ENCODE measurements at places on chromosomes 5 and 9. TPM values are rescaled to one million over a fixed set of nuclear protein-coding genes. Genes with fewer than 3 reads are reported as not detected.
A peak's percentile ranks its signal among the peaks of the same experiment; 100 is the strongest.

The FOXD4L3 gene
- total RNA-seq: 0.11 TPM

The CATSPER3 gene
- total RNA-seq: 0.18 TPM

The PCDHB3 gene
- not detected for total RNA-seq

The SLCO6A1 gene
- total RNA-seq: not detected

The CKMT2 gene
- total RNA-seq: not detected

The NR5A1 gene
- 0.18 TPM for total RNA-seq

The GABRA1 gene
- total RNA-seq: not detected

The DNAI1 gene
- total RNA-seq: not detected

The RICTOR gene
- total RNA-seq: 15.4 TPM

The TRPM3 gene
- not detected for total RNA-seq

The NR3C1 gene
- 134 TPM for total RNA-seq

- H3K4me1 ChIP-seq: no peaks in the 10 kb centered on the region
- H3K4me3 ChIP-seq: no peak overlapping the region
- no peak overlapping the region for H3K27ac ChIP-seq
- no peaks in the 10 kb centered on the region for H3K36me3 ChIP-seq
- peaks cover 1% of the 10 kb centered on the region for H3K27me3 ChIP-seq
- DNase-seq: no peak
These were observed 140.5 kb downstream of the ENTREP1 start for GRCh38 chr9:69465473-69465872.

- DNase-seq: no peak
- H3K27ac ChIP-seq: no peak overlapping the region
- no peaks in the 10 kb centered on the region for H3K36me3 ChIP-seq
- H3K4me1 ChIP-seq: no peaks in the 10 kb centered on the region
These were observed 8.4 kb upstream of the ARSI start for GRCh38 chr5:150311015-150311692.

GRCh38 chr5:157817387-157817702 is 41.6 kb downstream of the CLINT1 start:
- H3K27me3 ChIP-seq: no peaks in the 10 kb centered on the region
- H3K4me1 ChIP-seq: no peaks in the 10 kb centered on the region
- H3K4me3 ChIP-seq: no peak overlapping the region
- H3K27ac ChIP-seq: no peak overlapping the region

GRCh38 chr5:181255836-181256578 is 4.9 kb downstream of the TRIM52 start:
- H3K36me3 ChIP-seq: peaks cover 13% of the 10 kb centered on the region
- no peaks in the 10 kb centered on the region for H3K4me1 ChIP-seq
- H3K27me3 ChIP-seq: no peaks in the 10 kb centered on the region
- no peak for DNase-seq

GRCh38 chr5:180990882-180991242 is 2.2 kb downstream of the BTNL3 start:
- no peak for DNase-seq
- H3K36me3 ChIP-seq: no peaks in the 10 kb centered on the region
- no peak overlapping the region for H3K4me3 ChIP-seq
- no peak overlapping the region for H3K27ac ChIP-seq

DNA sequence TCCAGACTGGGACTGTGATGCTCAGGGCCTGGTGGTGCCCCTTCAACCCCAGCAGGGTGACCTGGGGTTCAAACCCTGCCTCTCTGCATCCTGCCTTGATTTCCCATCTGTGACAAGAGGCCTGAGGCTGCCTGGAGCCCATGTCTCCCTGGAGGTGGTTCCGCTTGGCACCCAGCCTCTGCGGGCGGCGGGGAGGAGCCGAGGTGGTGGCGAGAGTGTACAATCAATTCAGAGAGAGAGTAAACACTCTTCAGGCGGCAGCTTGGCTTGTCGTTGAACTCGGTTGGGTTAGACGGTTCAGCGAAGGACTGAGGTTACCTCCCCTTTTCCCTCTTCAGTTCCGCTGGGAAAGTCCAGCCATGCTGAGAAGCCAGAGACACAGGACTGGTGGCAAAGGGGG is 39.3 kb downstream of the NTNG2 start:
- H3K4me3 ChIP-seq: no peak overlapping the region
- H3K4me1 ChIP-seq: no peaks in the 10 kb centered on the region
- no peaks in the 10 kb centered on the region for H3K36me3 ChIP-seq
- H3K27me3 ChIP-seq: no peaks in the 10 kb centered on the region

DNA sequence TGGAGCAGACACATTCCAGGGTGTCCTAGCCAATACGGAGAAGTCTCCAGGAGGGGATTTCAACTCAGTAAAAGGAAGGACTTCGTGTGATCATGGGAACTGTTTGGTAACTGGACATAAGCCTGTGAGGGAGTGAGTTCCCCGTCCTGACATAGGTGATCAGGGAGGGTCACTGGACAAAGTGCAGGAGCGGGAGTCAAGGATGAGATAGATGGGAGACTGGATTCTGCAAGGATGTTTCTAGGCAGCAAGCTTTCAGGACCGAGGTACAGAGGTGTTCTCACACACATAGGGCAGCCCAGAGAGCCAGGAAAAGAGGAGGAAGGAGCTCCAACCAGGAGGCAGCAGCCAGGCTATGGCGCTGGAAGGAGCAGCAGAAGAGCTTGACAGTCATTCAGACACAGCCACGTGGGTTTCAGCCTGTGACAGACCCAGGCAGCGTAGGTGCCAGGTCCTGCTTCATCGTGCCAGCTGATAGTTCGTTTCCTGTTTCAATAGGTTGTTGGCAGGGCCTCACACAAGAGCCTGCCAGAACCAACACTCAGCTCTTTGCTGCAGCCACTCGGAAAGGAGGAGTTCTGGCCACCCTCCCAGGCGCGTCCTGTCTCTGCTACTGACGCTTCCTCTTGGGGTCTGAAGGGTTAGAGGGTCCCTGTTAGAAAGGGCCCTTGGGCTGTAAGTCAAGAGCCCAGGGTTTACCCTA is 84.1 kb downstream of the AMBP start:
- H3K27me3 ChIP-seq: no peaks in the 10 kb centered on the region
- no peak overlapping the region for H3K4me3 ChIP-seq
- no peaks in the 10 kb centered on the region for H3K36me3 ChIP-seq
- H3K27ac ChIP-seq: no peak overlapping the region

- H3K27ac ChIP-seq: no peak overlapping the region
- no peaks in the 10 kb centered on the region for H3K27me3 ChIP-seq
- no peaks in the 10 kb centered on the region for H3K36me3 ChIP-seq
- DNase-seq: no peak
- no peak overlapping the region for H3K4me3 ChIP-seq
These were observed 23.7 kb downstream of the SLC22A5 start for GRCh38 chr5:132392978-132393825.

- H3K4me3 ChIP-seq: no peak overlapping the region
- no peaks in the 10 kb centered on the region for H3K36me3 ChIP-seq
- no peak for DNase-seq
- H3K27me3 ChIP-seq: no peaks in the 10 kb centered on the region
These were observed 154.6 kb downstream of the OLFM1 start for GRCh38 chr9:135242049-135242396.

GRCh38 chr5:152397581-152397980 is 7.5 kb downstream of the NMUR2 start:
- no peak overlapping the region for H3K27ac ChIP-seq
- peak; percentile 33 for DNase-seq
- H3K4me1 ChIP-seq: no peaks in the 10 kb centered on the region
- H3K27me3 ChIP-seq: no peaks in the 10 kb centered on the region
- no peak overlapping the region for H3K4me3 ChIP-seq

DNA sequence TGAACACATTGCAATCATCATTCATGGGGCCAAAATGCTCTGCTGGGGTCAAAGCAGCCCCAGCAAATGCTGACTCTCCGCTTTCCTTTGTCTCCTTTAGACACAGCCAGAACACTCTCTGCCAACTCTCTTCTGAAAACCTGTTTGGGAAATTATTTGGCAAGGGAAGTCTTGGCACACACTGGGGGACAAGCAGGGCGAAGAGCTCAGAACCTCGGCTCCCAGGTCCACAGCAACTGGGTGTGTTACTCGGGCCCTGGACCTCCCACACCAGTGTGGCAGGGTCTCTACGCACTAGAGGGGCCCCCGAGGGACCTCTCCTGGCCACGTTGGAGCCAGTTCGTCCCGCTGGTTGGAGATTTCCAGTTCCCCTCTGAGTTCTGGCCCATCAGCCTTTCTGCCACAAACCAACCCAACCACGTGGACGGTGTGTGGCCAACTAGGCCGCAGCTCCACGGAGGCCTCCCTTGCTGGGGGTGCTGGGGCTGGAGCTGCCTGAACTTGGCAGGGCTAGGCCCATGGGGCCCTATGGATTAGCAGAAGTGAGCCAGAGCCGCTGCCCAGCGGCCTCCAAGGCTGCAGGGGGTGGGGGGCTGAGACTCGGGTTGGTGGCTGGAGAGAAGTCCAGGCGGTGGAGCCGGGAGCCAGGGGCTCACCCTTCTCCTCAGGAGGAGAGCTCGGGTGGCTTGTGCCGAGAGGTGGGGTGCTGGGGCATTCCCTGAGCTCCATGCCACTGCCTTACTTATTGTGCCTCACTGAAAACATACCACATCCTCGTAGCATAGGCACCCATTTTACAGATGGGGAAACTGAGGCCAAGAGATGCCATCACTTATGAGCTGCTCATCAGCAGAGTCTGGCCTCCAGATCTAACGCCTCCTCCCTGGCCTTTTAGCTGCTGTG is 46.8 kb upstream of the RNU6ATAC start:
- no peaks in the 10 kb centered on the region for H3K36me3 ChIP-seq
- no peak overlapping the region for H3K4me3 ChIP-seq
- no peaks in the 10 kb centered on the region for H3K4me1 ChIP-seq
- no peak overlapping the region for H3K27ac ChIP-seq
- DNase-seq: no peak

GRCh38 chr9:132683873-132684272 is 13.6 kb downstream of the GTF3C4 start:
- H3K4me3 ChIP-seq: no peak overlapping the region
- peaks cover 10% of the 10 kb centered on the region for H3K4me1 ChIP-seq
- H3K27me3 ChIP-seq: no peaks in the 10 kb centered on the region
- H3K27ac ChIP-seq: no peak overlapping the region

DNA sequence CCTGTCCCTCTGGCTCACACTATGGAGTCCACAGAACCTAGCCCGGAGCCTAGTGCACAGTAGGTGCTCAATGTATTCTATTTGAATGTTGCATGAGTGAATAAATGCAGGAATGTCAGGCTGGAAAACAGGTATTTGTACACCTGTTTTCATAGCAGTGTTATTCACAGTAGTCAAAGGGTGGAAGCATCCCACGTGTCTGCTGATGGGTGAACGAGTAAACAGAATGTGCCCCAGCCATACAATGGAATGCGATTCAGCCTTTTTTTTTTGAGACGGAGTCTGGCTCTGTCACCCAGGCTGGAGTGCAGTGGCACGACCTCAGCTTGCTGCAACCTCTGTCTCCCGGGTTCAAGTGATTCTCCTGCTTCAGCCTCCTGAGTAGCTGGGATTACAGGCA is 31.5 kb upstream of the IER5L start:
- H3K36me3 ChIP-seq: no peaks in the 10 kb centered on the region
- no peaks in the 10 kb centered on the region for H3K27me3 ChIP-seq
- no peaks in the 10 kb centered on the region for H3K4me1 ChIP-seq
- no peak overlapping the region for H3K4me3 ChIP-seq
- no peak overlapping the region for H3K27ac ChIP-seq

DNA sequence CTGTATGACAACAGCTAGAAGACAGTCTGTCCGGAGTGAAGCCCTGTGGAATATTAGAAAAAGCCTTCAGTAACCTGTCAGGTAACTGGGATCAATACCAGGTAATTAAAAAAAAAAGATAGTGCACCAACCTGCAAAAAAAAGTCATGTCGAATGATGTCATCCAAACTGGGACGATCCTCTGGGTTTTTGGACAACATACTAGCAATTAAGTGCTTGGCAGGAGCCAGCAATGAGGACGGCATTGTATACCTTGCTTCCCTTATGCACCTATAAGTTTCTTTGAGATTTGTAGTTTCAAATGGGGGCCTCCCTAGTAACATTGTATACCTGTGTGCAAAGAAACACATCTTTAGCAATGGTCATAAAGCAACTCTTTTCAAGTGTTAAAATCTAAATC is 2.8 kb downstream of the PLK2 start:
- H3K4me3 ChIP-seq: no peak overlapping the region
- peaks cover 10% of the 10 kb centered on the region for H3K4me1 ChIP-seq
- DNase-seq: no peak
- no peak overlapping the region for H3K27ac ChIP-seq
- no peaks in the 10 kb centered on the region for H3K36me3 ChIP-seq

GRCh38 chr5:54221135-54221534 is 89.2 kb downstream of the ARL15 start:
- H3K27ac ChIP-seq: no peak overlapping the region
- no peak for DNase-seq
- no peak overlapping the region for H3K4me3 ChIP-seq
- no peaks in the 10 kb centered on the region for H3K27me3 ChIP-seq

DNA sequence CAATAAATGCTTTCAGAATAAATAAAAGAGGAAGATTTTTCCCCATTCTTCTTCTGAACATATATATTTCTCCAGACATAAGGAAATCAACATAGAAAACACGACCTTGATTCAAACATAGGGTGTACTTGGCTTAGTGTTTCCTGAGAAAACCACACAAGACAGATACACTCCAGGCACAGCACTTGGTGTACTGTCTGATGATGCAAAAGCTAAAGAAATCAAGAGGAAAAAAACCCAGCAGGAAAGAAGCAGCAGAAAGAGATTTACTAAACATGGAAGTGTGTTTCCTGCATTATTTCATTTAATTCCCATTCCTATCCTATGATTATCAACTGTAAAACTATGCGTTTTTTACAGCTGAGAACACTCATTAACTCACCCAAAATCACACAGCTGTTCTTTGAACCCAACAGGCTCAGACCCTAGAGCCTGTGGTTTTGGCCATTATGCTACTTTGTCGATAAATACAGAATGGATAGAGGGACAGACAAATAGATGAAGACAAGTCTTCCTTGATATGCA is 46.1 kb downstream of the NIPAL4 start:
- no peaks in the 10 kb centered on the region for H3K27me3 ChIP-seq
- H3K4me3 ChIP-seq: no peak overlapping the region
- no peak overlapping the region for H3K27ac ChIP-seq
- peaks cover 59% of the 10 kb centered on the region for H3K4me1 ChIP-seq

- peaks cover 71% of the 10 kb centered on the region for H3K4me1 ChIP-seq
- H3K4me3 ChIP-seq: no peak overlapping the region
- H3K27me3 ChIP-seq: no peaks in the 10 kb centered on the region
- H3K27ac ChIP-seq: peak overlapping the region; percentile 48
- peaks cover 21% of the 10 kb centered on the region for H3K36me3 ChIP-seq
These were observed 17.3 kb downstream of the TCF7 start for GRCh38 chr5:134131578-134132350.

GRCh38 chr5:1230551-1230950 is 5.4 kb downstream of the SLC6A18 start:
- H3K27me3 ChIP-seq: no peaks in the 10 kb centered on the region
- no peak for DNase-seq
- H3K4me3 ChIP-seq: no peak overlapping the region
- no peak overlapping the region for H3K27ac ChIP-seq

DNA sequence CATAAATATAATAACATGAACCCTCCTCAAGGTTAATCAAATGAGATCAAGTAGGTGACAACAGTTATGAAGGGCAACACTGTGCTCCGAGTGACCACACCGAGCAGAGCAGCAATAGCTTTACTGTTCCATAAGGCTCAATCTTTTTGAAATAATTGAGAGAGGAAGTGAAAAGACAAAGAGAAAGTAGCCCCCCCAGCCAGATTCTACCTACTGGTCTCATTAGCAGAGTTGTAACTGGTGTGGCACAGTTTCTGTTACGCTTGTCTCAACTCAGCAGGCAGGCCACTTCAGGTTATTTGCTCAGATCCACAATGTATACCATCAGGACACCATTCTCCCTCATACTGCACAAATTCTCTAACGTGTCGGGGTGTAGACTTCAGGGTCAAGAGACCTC is 14.0 kb downstream of the PRUNE2 start:
- H3K4me3 ChIP-seq: no peak overlapping the region
- no peak overlapping the region for H3K27ac ChIP-seq
- H3K4me1 ChIP-seq: peaks cover 6% of the 10 kb centered on the region
- H3K36me3 ChIP-seq: no peaks in the 10 kb centered on the region
- no peaks in the 10 kb centered on the region for H3K27me3 ChIP-seq
